Nucleus accumbens (tissue), 56 donors: ENCODE measurements at places on chromosomes 11 and 22.

- DNase-seq, result no peak
These were observed 103.0 kb downstream of the PLEKHA7 start for GRCh38 chr11:16911186-16911585.

GRCh38 chr11:108034952-108035351 lies 26.3 kb downstream of the CUL5 start:
- no peak for DNase-seq

DNA sequence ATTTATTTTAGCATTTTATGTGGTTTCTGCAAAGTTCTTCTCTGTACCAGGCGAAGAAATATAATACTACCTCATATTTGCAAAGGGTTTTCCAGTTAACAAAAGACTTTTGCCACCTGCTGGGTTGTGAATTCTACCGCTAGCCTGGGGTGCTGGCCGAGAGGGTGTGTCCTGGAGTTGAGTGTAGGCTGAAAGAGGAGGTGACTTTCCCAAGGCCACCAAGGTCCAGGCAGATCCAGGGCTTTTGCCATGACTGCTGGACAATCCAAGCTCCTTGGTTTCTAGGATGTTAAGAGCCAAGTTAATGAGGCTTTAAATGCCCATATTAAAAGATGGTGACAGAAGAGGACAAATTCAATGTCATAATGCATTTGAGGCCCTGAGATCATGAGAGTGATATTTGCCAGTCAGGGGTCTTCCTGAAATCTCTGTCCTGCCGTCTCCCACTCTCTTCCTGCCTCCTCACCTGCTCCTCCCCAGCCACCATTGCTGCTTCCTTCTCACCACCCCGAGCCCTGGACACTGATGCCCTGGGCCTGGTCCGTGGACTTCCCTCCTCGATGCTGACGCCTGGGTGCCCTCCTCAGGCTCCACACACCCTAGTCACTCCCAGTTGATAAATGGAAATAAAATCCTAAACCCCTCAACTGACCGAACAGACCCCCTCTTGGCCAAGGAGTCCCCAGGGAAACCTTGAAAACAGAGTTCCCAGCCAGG lies 825.6 kb downstream of the TBC1D22A start:
- no peak for DNase-seq

DNA sequence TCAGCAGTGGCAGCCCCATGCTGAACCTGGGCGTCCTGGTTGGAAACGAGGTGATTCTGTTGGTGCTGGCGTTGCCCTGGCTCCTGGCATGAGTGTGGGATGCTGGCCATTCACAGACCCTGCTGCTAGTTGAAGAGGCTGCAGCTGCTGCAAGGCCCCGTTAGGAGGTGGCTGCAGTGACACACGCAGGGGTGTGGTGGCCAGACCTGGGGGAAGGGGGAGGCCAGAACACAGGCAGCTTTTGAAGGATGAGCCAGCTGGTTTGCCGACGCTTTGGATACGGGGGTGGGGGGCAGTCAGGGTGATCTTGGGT lies 77.2 kb downstream of the MORC2 start:
- no peak for DNase-seq

GRCh38 chr11:31355817-31356216 lies 13.7 kb downstream of the DCDC1 start:
- no peak for DNase-seq

DNA sequence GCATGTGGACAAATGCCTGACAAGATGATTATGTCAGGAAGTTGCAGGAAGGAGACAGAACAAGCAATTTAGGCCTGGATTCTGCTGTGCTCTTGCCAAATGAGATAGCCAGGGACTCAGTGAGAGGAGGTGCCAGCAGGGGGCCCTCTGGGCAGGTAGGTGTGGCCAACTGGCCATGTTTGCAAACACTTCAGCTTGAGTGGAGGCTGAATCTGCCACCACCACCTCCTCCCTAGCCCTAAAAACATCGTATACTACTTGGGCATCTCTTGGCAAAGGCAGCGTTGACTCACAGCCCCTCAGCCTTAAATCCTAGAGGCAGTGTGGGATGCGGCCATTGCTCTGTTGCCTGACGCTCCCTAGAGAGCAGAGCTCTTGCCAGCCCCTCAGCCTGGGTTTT lies 95.1 kb upstream of the PLET1 start:
- no peak for DNase-seq
